RPMI8226 (cell line): ENCODE measurements at places on chromosomes 12 and 14.

GRCh38 chr14:50954811-50955372 is 10.6 kb upstream of the PYGL start:
- no peak for DNase-seq

GRCh38 chr12:54363618-54364017 is 668 bp downstream of the GPR84 start:
- no peak for DNase-seq

DNA sequence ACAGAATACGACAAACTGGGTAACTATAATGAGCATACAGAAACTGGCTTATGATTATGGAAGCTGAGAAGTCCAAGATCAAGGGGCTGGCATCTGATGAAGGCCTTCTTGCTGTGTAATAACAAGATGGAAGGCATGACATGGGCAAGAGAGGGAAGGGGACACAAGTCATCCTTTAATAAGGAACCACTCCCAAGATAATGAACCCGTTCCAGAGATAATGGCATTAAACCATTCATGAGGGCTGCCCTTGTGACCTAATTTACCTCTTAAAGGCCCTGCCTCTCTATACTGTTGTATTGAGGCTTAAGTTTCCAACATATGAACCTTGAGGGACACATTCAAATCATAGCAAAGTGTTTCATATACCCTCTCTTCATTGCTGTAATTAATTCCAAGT is 4.6 kb upstream of the VTI1B start:
- no peak for DNase-seq

DNA sequence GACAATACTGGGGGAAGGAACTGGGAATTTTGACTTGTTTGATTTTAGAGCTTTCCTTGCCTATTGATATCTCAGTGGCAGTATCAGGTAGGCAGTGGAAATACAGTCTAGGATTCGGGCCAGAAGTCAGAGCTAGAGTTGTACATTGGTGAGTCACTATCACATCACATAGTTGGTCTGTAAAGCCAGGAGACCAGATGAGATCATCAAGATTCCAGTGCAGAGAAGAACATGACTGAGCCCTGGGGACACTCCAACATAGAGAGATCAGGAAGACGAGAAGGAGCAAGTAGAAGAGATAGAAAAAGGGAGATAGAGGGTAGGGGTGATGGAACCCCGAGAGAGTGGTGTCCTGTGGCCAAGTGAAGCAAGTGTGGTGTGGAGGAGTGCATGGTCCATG is 46.6 kb upstream of the NR1H4 start:
- no peak for DNase-seq

GRCh38 chr14:105865266-105865903 is 339.0 kb downstream of the TMEM121 start:
- DNase-seq: no peak

- no peak for DNase-seq
Observed at GRCh38 chr12:20572451-20572850, 122.7 kb upstream of the SLCO1C1 start.

DNA sequence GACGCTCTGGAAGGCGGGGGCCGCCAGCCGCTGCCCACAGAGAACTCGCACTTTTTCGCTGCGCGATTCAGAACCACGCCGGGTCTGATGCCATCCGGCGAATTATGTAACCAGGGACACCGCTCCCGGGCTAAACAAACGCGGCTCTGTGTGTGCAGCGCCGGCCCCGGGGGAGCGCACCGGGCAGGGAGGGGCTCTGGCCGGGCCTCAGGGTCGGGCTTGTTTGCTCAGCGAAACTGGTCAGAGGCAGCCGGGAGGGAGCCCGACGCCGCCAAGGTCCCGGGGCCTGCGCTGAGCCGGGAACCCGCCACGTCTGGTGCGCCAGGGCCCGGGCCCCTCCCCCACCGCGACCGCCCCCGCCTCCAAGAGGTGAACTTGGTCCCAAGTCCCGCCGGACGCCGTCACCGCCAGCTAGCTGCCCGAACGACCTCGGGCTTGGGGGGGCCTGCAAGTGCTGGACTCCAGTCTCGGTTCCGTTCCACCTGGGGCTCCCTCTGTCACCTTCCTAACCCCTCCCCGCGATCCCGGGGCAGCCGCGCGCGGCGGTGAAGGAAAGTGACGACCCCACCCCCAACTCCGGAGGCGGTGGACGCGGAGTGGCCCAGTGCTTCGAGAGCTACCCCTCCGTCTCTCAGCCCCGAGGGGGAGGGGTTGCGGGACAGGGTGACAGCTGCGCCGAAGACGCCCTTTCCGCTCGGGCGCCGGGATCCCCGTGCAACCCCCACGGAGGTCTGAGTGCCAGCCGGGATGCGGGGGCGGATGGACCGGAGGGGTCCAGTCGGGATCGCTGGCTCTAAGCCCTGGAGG is 848 bp downstream of the CTDSP2 start:
- DNase-seq: peak; percentile 81

GRCh38 chr14:102953100-102953499 is 30.6 kb downstream of the AMN start:
- no peak for DNase-seq

- DNase-seq: no peak
Observed at GRCh38 chr12:67535176-67535575, 113.4 kb upstream of the DYRK2 start.

DNA sequence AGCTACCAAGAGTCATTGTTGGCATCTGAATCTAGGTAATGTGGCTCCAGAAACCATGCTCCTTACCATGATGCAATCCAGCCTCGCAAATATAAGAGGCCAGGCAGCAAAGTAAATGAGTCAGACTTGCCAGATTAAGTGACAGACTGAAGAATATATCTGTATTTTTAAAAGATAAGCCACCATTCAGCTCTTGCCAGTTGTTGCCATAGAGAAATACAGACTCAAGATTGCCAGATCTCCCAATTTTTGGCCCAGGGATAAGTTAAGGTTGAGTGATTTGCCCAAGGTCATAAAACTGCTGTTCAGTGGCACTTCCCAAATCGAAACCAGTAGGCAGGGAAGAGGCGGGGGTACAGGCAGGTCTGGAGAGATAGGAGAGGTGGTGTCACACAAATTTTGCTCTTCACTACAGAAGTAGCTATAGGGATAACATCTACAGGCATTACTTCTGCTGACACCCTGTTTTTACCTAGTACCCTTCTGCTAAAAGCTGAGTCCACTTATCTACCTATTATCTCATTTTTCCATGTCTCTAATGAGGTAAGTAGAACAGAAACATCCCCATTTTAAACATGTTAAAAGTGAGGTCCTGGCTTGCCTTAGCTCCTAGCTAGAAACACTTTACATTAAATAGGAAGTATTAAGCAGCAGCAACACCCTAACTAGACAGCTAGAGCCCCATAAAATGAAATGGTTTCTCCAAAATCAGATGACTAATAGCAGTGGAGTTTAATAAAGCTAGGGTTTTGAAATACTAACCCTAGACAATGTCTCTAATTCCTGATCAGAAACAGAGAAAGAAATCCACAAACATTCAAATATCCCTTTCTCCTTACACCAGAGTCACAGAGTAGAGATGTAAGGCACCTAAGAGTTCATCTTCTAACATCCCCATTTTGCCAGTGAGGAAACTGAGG is 19.5 kb downstream of the DCAF5 start:
- no peak for DNase-seq

- no peak for DNase-seq
Observed at GRCh38 chr14:69328317-69328716, 68.4 kb downstream of the GALNT16 start.

DNA sequence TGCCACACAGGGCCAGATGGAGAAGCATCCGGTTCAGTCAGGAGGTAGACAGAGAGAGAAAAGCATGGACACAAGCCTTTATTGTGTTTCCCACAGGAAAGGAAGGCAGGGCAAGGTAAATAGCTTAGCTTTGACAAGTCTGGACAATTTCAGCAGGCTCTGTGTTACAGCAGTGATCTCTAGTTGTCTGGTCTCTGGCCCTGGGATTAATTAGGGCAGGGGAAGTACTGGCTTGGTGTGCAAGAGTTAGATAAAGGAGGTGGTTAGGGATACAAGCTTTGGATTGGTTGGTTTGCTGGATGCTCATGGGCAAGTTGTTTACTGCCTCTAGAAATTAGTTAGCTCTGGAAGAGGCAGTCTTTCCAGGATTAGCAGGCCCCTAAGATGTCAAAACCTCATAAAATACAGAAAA is 15.1 kb upstream of the NGDN start:
- no peak for DNase-seq

DNA sequence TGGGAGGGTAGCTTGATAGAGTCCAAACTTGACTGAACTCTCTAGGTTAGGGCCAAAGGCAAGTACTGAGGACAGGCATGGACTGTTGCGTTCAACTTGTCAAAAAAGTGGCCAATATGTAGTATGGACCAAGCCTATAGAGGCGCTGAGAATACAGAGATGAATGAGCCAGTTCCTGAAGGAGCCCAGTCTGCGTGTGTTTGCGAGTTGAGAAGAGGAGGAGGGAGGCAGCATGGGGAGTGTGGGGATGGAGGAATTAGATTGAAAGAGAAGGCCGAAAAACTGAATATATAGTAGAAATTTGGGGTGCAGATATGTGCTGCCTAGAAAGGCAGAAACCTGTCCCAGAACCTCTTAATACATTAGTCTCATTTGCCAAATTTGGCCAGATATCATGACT is 412.4 kb downstream of the PCNX1 start:
- DNase-seq: peak; percentile 21

- DNase-seq: no peak
Observed at GRCh38 chr12:4448943-4449850, 3.6 kb upstream of the FGF6 start.

DNA sequence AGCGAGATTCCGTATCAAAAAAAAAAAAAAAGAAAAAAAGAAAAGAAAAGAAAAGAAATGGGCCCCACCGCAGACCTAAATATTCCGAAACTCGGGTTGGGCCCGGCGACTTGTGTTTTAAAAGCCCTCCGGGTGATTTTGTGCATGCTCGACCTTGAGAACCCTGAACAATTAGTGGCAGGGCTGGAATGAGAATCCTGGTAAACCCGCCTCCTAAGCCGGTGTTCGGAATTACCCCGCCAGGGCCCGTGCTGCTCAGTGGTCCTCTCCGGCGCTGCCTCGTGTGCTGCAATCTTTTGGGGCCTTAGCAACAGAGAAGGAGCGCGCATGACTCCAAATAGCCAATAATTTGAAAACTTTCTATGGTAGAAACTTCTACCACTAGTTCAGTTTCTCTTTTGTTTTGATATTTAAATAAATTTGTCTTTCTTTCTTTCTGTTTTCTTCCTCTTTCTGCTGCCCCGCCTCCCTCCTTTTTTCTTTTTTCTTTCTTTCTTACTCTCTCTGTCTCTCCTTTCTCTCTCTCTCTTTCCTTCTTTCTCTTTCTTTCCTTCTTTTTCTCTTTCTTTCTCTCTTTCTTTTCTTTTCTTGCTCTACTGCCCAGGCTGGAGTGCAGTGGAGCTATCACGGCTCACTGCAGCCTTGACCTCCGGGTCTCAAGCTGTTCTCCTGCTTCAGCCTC is 1.5 kb upstream of the GALNT6 start:
- DNase-seq: no peak

- DNase-seq: no peak
Observed at GRCh38 chr14:52998376-52999015, 47.6 kb upstream of the FERMT2 start.

DNA sequence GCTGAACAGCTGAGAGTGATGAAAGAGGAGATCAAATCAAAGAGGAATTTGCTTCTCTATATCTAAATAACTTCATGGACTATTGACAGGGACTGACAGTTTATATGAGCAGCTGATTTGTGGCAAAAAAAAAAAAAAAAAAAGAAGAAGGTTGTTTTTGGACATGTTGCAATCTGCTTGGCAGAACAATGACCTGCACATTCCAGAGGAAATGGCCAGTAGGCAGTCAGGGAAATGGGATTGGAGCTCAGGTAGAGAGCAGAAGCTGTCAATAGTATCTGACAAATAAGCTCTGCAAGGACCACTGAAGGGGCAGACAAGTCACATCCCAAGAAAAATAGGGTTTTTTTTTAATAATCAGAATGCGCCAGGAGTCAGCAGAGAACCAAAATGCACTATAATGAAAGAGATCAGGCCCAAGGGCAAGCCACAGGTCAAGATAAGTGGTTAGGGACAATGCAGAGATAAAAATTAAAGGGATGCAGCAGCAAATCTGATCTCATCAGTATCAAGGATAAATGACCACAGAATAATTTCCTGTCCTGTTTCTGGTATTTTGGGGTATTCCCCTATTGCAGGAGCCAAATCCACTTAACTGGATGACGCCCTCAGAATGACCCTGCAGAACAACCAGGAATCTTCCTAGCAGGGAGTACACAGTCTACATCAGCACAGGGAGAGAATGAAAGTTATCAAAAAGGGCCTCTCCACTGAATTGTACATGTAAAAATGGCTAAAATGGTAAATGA is 22.6 kb upstream of the DUSP16 start:
- no peak for DNase-seq

DNA sequence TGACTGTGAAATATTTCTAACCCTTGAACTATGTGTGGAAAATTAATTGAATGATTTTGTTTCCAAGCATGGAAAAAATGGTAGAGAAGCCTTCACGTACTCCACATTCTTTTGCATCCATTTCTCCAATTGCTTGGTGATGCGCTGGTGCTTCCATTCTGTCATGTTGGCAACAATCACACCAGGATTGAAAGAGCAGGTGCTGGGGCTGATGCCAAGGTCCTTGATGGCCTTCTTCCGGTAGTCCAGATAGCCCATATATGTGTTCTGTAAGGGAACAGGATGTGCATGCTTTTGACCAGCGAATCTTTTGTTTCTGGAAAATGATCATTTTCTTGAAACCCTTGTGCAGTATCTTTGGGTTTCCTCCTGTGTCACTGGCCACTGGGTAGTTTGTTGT is 28.6 kb downstream of the TDG start:
- no peak for DNase-seq

GRCh38 chr14:93986955-93987354 is 10.1 kb upstream of the CCDC197 start:
- DNase-seq: no peak

- DNase-seq: no peak
Observed at GRCh38 chr12:127455347-127456265, 811.4 kb upstream of the TMEM132C start.

DNA sequence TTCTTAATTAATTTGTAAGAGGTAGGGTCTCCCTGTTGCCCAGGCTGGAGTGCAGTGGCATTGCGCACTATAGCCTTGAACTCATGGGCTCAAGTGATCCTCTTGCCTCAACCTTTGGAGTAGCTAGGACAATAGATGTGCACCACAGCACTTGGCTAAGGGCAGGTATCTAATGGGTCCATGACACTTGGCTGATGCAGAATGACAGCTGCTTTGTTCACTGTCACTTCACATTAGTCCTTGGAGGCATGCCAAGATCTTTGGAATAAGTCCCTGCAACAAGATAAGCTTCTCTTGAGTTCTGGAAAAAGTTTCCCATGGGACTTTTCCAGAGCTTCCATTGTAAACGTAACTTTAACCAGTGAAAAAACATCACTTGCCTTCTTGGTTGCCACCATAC is 23.4 kb downstream of the COQ6 start:
- DNase-seq: no peak

DNA sequence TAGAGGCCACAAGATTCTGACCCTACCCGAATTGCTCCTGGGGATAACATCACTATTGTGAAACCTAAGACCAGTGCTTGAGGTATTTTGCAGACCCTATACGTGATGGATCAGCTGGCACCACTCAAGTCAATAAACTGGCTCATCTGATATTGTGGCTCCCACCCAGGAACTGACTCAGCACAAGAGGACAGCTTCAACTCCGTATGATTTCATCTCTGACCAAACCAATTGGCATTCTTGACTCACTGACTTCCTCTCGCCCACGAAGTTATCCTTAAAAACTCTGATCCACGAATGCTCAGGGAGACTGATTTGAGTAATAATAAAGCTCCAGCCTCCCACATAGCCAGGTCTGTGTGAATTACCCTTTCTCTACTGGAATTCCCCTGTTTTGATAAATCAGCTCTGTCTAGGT is 1036.1 kb upstream of the TMEM132C start:
- no peak for DNase-seq
